ENCODE measurements at places on chromosomes 2 and 18.
A peak's percentile ranks its signal among the peaks of the same experiment; 100 is the strongest.

- peak; percentile 56 for DNase-seq
These were observed 616 bp downstream of the RNPEPL1 start for GRCh38 chr2:240568678-240569522.

DNA sequence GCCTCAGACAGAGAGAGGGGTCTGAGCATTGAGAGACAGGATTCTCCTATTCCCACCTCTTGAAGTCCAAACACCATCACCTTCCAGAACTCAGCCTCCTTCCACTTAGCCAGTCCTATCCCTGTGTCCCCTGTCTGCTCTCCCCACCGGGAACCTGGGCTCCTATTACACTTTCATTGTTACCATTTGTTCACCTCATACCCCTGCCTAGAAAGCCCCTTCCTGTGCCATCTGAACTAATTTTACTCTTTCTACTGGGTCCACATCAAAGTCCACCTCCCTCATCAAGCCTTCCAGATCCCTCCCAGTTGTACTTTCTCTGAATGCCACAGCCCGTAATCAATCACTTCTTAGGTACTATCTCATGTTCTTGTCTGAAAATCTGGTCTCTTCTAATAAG, 220.6 kb downstream of the ZBTB7C start:
- no peak for DNase-seq

- DNase-seq = no peak
These were observed 6.9 kb upstream of the GPR155 start for GRCh38 chr2:174493549-174494331.

DNA sequence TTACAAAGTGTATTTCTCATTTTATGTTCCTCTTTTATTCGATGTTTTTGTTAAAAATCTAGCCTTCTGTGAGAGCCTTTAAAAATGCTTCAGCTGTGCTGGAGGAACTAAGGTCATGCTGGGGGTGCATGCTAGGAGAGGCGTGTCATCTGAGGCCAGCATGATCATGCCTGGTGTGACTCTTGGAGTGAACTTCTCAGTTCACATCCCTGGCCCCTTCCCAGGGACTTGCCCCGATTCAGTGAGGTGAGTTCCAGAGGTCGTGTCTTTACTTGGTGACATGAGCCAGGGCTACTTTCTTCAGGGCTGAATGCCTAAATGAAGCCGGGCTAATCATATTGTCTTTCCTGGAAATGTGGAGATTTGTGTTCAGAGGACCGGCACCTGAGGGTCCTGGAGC, 264.9 kb downstream of the MREG start:
- DNase-seq = no peak

DNA sequence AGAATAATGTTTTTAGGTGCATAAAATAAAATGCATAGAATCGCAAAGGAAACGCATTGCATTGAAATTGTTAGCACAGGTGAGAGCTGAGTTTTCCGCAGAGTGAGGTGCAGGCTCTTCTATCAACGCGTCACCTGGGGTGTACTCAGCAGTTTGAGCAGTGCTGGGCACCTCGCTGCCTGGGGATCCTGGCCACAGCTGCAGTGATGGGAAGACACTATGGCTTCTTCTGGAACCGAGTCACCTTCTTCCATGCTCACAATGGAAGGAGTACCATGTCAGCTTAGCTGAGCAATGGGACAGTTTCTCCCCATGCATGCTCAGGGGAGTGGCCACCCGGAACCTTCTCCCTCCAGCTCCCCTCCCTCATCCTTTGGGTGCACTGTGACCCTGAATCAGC, 95.4 kb upstream of the OTOS start:
- peak; percentile 3 for DNase-seq

DNA sequence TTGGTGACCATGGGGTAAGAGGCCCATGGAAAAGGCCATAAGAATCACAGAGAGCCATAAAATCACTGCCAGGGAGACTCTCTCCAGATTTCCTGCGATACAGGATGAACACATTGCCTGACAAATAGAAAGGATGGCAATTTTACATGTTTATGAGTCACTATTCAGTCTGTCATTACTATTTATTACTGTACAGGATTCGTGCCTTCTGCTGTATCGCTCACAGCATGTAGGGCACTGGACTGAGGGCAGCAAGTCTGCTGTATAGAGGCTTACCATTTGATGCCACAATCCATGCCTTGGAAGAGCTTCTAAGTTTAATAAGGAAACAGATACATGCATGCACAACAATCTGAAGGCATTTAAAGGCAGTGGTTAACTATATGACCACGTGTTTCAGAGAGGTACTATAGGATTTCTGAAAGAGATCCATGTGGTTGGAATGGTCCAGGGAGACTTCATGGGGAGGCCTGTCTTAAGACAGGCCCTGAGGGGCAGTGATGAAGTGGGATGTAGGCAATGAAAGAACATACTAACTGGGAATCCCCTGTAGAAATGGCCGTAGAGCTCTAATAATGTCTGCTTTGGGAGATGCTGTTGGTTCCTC, 702.4 kb upstream of the RAB6C start:
- no peak for DNase-seq

DNA sequence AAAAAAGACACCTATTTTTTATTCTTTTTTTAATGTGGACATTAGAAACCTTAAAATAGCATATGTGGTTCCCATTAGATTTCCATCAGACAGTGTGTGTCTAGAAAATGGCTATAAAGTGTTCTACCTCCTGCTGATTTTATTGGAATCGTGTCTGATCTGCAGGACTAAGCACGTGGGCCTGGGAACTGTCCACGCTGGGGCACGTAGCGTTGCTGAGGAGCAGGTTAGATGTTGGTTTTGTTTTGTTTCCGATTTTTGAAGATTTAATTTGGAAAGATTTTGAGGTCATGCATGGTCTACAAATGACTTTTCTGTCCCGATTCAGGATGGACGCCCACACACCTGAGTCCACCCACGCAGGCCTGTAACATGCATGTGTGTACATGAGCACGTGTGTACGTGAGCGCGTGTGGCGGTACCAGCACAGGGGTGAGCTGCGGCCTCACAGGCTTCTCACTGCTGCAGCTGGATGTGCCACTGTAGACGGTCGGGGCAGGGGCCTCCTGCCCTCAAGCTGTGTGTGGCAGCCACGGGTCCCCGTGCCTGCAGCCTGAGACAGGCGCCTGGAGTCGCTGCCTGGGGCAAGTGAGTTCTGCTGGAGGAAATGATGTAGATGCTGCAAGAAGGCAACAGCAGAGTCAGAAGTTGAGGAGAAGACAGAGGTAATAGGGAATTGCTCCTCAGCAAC, 99.7 kb upstream of the CTDP1 start:
- DNase-seq = no peak

DNA sequence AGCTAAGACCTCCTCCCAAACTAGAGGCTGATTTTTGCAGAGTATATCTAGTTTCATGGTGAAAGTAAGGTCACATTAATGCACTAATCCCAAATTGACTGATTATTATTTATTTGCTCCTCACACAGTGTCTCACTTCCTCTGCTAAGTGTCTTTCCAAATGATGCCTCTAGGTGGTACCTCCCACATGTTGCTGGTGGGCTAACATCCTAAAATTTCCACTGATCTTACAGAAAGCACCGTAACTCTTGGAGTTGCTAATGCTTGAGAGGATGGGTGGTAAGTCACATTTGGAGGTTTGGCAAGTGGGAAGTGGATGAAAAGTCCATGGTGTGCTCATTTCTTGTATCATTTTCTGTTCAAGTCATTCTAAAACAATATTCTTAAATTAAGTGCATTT, 428.7 kb upstream of the GYPC start:
- DNase-seq = no peak

DNA sequence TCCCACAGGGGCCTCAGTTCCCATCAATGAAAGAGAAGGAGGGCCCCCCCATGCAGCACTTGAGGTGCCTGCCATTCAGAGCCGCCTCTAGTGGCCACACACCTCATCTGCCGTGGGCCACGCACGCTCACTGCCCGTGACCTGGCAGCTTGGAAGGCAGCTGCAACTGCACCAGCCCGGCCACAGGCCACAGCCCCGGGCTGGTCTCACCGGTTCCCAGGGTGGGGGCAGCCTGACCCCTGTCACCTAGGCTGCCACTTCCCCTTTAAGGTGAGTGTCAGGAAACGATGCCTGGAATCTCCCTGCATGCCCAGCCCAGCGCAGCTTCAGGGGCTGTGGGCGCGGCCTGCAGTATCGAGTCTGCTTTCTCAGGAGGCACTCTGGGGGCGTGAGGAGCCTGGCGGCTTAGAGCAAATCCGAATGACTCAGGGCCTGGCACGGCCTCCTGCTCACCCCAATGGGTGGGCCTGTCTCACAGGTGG, 2.6 kb downstream of the MAB21L4 start:
- no peak for DNase-seq

DNA sequence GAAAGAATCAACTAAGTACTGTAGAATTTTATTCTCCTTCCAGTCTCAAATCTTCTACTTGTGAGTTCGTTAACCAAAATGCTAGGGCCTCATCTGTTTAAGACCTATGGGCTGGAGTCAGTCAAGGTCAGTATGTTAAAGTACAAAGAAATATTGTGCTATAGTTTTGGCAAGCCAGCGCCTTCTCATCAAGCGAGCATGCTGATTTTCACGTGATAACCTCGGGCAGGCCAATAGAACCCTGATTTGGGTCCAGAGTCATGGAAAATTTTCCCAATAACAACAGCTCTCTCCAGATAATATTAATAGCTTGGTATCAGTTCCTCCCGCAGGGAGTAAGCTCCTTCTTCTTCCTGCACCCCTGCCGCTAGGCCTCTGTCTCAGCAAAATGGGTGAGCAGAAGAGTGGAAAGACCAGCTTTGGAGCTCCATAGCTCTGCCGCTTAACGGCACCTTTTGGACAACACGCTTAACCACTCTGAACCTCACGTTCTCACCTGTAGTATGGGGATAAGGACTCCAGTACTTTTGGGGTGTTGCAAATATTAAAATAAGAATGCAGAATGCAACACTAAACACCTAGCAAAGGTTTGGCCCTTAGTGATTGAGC, 11.7 kb downstream of the CABLES1 start:
- no peak for DNase-seq

DNA sequence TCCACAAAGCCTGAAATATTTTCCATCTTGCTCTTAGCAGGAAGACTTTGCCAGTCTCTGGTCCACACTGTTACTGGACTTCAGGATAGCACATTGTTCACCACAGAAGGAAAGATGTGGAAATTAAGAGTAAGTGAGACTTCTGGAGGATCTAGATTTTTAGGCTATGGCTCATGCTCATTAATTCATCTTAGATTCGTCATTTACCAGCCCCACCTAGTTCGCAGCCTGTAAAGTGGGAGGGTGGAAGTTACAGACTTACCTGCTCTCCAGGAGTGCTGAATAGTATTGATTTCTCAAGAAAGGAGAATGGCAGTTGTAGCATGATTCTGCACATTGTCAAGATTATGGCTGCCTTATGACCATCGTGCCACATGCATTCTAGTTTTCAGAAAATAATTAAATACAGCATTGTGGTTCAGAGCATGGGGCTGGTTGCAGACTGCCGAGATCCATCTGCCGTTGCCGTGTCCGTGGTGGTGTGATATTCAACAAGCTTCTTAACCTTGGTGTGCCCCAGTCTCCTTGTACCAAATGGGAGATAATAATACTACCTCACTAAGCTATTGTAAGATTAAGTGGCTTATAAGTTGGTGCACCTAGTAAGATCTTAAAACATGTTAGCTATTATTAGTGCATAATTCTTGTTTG, 56.8 kb downstream of the RNF144A start:
- no peak for DNase-seq

DNA sequence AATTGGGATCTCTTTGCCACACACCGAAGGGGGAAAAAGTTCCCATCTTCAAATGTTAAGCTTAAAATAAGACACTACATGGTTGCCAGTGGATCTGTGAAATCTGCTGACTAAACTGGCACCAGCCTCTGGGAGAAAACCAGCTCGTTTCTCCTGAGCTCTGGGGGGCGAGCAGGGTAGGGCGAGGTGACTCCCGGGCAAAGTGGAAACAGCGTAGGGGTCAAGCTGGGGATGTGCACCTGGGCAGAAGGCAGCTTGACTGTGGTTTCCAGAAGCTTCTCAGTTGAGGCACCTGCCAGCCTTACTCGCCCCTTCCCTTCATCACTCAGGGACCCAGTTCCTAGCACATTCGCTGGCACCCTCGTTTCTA, 62.8 kb downstream of the SFXN5 start:
- DNase-seq = no peak

DNA sequence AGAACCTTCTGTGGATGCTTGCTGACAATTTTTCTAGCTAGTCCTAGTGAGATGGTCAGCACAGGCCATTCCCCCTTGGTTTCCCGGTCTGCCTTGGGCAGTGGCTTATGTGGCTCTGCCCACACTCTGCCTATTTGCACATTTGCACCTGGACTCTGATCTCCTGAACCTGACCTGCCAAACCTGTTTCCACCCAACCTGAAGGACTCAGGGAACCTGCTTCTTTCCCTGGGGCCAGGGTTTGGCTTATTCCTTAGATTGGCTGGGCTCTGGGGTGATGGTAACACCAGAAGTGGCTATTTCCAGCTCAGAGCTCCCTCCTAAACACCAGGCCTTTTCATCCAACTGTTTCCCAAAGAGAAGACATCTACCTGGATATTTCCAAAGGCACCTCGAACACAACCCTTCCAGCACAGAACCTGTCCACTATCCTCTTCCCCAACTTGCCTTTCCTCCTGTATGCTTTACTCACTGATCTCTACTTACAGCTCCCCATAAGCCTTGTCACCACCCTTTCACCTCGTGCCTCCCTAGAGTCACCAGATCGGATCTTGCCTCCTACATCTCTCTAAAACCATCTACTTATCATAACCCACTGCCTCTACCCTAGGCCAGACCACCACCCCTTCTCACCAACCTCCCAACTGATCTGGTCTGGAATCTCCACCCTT, 5.8 kb upstream of the MTA3 start:
- DNase-seq = no peak

GRCh38 chr18:29912351-29912750, 1130.2 kb downstream of the DSC3 start:
- DNase-seq = no peak

DNA sequence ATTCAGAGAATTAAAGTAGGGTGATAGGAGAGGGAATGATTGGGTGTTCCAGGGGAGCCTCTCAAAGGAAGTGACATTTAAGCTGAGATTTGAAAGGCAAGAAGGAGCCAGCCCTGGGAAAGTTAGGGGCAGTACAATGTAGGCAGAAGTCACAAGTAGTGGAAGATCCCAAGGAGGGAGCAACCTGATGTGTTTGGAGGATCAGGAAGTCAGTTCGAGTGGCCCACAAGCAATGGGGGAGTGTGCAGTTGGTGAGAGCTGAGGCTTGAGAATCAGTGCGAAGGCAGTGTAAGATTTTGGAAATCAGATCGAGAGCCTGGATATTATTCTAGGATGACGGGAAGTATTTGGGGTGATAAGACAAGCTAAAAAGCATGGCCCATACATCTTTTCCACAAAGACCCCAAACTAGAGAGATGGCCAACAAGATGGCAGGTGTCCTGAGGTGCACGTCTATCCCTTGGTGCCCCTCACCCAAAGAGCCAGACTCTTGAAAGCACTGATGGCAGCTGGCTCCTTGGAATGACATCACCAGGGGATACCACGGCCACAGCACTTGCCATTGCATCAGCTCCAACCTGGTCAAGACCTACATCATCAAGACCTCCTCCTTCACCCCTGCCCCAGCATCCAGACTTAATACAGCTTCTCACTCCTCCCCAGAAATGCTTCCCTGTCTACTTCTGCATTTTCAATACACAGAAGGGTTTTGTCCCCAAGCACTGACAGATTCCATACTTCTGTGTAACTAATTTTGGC, 127.3 kb downstream of the BCL2 start:
- no peak for DNase-seq
